Fibroblast of skin of left biceps (primary cell): ENCODE measurements at places on chromosomes 16 and 17.

- no peak for DNase-seq
Measured at GRCh38 chr16:24539850-24540601, 660 bp downstream of the RBBP6 start.

GRCh38 chr17:64739316-64740058 lies 77.4 kb upstream of the SMURF2 start:
- DNase-seq, result no peak

- DNase-seq, result no peak
Measured at GRCh38 chr17:21263376-21263775, 10.2 kb upstream of the NATD1 start.

GRCh38 chr17:13995856-13996271 lies 73.4 kb upstream of the COX10 start:
- peak; percentile 35 for DNase-seq

DNA sequence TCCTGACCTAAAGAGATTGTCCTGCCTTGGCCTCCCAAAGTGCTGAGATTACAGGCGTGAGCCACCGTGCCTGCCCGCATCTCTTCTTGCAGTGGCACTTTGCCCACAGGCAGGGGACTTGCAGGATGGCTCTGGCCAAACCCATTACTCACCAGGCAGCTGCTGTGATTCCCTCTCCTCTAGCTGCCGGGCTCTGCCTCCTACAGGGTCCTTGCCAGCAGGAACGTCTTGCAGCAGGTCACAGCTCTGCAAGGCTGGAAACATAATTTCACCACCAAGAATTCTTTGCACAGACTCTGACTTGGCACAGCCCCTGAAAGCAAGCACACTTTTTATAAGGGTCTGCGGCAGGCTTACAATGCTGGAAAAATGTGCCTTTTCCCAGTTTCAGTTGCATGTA lies 20.3 kb downstream of the COX4I1 start:
- DNase-seq, result no peak

- DNase-seq, result peak; percentile 6
Measured at GRCh38 chr17:38598536-38598935, 7.2 kb downstream of the SRCIN1 start.

DNA sequence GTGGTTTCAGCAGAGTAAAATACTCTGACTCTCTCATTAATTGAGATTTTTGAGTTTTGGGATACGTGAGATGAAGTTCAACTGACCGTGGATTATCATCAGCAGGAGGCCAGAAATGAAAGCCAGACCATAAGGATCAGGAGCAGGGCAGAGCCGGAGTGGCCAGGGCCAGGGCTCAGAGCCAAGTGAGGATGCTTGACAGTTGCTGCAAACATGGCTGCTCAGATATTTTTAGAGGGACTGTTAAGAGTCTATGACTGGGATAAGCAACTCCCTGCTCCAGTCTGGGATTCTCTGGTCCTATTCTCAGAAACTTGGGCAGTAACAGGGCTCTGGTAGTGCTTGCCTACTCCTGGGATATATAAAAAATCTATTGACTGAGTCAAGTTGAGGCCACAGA lies 17.6 kb upstream of the CDH13 start:
- DNase-seq, result no peak

DNA sequence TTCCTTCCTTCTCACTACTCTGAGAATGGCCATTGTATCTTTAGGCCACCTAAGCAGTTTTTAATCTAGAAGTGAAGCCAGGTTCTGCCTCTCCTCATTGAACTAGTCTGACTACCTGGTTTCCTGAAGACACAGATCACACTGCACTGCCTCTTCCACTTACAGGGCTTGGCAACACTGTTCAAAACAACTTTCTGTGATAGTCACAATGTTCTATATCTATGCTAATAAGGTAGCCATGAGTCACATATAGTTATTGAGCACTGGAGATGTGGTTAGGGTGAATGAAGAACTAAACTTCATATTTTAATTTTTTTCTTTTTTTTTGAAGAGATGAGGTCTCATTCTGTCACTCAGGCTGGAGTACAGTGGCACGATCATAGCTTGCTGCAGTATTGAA lies 26.9 kb downstream of the RND2 start:
- no peak for DNase-seq

GRCh38 chr17:57086069-57086930 lies 1.3 kb downstream of the AKAP1 start:
- DNase-seq, result no peak

GRCh38 chr17:79298799-79299198 lies 224.2 kb downstream of the ENGASE start:
- DNase-seq, result no peak

- DNase-seq, result no peak
Measured at GRCh38 chr17:80890196-80890920, 101.3 kb upstream of the CHMP6 start.

- DNase-seq, result no peak
Measured at GRCh38 chr16:66551348-66551759, 1.0 kb upstream of the CKLF start.
